ENCODE measurements at places on chromosomes 16 and 17.

DNA sequence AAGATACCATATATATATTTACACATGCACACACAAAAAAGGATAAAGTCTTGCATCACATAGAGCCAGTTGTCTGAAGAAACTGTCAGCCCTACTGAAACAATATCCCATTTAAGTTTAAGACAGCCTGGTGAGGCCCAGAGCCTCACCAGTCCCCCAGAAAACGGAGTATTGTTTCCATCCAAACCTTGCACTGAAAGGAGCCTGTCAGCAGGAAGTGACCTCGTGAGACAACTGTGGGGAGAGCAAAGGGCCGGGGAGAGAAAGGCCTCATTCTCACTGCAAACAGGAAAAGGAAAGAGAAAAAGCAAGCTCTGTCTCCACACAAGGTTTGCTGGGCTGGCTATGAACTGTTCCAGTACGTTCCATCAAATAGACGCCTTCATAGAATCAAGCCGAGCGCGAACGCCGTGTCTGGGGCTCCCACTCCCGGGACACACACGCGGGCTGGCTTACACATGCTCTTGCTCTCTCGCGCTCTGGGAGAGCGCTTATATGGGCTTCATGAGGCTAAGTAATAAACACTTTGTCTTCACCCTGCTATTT is 44.4 kb upstream of the ZFHX3 start:
- no peak for DNase-seq

DNA sequence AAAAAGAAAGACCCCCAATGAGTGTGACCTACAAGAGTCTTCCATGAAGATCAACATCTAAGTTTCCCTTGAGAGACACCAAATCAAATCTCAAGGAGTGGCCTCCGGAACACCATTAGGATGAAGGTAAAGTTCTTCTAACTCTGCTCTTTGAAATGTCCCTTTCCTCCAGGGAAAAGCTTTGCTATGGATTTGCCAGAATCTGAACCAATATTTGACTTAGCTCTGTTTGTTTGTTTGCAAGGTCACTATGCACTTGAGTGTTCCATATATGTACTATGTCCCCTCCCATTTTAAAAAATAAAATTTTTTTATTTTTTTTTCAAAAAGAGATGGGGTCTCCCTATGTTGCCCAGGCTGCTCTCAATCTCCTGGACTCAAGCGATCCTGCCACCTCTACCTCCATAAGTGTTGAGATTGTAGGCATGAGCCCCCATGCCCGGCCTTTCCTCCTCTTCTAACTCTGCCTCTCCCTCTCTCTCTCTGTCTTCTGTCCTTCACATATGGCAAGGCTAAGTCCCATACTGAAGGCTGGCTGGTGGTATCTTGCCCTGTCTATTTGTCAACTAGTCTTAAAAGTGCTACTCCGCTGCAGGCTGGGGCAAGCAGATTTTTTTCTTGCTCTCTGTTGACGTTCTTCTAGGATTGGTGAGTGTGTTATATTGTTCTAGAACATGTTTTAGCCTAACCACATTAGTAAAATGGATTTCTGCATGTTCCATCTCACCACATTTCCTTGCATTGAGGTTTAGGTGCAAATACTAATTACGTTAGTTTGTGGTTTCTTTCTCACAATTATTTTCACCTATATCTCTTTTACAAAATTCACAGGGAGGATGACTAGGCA is 276.7 kb upstream of the DYNLRB2 start:
- no peak for DNase-seq

DNA sequence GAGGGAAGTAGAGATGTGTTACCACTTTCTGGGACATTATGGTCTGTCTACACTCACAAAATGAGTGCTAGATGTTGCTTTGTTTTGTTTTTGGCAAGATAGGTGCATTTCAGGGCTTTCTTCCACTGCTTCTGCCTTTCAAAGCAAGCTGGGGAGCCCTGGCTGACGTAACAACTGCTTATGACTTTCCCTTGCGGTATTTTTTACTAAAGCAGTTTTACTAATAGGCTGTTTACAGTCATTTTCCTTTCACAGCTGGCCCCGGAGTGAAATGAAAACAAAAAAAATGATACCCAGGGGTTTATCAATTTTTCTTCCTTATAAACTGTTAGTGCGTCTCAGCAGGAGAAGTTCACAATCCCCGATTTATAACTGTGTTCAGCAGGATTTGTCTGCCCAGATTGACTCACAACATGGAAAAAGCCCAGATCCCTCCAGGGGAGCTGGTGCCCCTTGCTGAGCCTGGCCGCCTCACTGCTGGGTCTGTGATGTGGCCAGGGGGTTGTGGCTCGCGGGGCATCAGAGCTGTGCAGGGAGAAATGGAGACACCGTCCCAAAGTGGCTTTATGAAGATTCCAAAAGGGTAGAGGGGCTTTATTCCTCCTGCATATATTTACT is 184.4 kb upstream of the HS3ST3A1 start:
- no peak for DNase-seq

DNA sequence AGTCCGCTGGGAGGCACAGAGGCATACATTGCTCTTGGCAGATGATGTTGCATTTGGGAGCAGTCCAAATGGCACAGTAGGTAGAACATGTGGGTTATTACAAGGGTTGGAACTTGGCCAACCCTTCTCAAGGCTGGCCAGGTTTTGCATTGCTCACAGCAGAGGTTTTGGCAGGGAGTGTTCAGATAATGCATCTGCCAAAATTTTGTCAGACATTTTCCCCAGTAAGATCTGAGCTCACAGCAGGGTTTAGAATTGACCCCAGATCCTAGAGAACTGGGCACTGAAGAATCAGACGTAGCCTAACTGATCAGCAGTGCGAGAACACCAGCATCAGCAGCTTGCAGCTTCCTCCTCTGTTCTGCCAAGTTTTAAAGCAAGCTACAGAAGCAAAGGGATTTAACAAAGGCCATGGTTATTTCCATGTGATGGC is 468.8 kb upstream of the KIF2B start:
- DNase-seq: no peak

DNA sequence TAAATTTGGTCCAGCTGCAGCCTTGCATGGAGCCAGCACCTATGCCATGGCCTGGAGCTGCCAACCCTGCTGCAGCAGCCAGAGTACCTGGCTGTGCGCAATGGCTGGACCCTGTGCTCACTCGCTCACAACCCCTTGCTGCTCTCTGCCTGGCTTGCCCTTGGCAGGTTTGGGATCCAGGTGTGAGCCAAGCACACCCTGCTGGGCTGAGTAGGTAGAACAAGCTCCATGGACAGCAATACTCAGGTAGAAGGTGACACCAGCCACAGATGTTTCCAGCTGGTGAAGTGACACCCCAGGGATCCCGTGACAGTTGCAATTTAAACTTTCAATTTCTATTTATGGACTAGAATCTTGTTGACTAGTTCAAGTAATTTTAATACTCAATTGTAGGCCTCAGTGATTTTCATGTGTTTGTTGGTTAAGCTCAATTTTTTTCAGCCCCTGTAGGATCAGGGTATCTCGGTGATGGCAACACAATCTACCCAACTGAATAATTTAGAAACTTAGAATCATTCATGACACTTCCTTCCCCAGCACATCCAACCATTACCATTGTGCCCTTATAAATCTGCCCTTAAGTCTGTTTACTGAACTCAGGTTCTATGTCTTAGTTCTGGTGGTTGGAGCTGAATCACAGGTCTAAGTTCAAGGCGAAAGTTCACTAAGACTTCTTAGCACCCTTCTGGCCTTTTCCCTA is 480.0 kb downstream of the PMP22 start:
- no peak for DNase-seq

DNA sequence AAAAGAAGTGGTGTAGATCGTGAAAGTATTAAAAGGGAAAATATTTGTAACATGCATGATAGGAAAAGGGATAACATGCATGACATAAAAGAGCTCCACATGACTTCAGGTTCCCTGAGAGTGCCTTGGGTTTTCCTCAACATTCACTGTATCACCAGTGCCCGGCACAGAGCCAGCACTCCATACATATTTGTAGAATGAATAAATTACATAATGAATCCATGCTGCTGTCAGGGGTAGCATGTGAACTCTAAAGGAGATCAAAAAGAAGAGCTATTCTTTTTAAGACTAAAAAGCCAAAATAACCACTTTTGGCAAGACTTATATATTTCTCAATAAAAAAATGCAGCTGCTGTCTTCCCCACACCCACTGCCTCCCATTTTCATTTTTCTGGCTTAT is 2.7 kb upstream of the ZNF594 start:
- DNase-seq: no peak

- DNase-seq: no peak
Observed at GRCh38 chr17:74777901-74778515, 1.9 kb upstream of the NAT9 start.

DNA sequence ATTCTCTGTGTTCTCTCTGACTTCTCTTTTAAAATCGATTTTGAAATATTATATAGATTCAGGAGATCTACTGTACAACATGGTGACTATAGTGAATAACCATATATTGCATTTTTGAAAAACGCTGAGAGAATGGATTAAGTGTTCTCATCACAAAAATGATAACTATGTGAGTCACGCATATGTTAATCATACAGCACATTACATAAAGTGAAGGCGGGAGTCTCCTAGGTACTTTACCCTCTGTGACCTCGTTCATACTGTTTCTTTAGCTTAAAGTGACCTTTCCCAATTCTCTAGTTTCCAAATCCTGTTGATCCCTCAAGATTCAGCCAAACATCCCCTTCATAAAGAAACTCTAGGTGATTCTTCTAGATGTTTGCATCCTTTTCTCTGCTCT is 3.1 kb upstream of the KRTAP3-2 start:
- DNase-seq: no peak

GRCh38 chr16:67407788-67408452 is 8.4 kb downstream of the ZDHHC1 start:
- no peak for DNase-seq

DNA sequence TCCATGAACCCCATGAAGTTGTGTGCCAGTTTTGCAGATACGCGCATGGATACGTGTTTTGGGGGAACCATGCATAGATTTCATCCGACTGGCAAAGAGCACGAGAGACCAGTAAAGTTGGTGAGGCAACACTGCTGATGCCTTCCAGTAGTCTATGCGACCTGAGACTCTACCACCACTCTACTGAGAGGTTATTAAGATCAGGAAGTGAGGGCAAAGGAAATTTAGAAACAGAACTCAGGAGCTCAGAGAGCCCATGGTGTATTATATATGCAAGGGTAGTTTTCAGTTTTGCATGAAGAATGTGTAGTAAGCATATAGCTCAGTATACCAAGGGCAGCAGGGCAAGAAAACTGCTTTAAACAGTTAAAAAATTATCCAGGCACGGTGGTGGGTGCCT is 4.2 kb downstream of the SLX4 start:
- DNase-seq: no peak

DNA sequence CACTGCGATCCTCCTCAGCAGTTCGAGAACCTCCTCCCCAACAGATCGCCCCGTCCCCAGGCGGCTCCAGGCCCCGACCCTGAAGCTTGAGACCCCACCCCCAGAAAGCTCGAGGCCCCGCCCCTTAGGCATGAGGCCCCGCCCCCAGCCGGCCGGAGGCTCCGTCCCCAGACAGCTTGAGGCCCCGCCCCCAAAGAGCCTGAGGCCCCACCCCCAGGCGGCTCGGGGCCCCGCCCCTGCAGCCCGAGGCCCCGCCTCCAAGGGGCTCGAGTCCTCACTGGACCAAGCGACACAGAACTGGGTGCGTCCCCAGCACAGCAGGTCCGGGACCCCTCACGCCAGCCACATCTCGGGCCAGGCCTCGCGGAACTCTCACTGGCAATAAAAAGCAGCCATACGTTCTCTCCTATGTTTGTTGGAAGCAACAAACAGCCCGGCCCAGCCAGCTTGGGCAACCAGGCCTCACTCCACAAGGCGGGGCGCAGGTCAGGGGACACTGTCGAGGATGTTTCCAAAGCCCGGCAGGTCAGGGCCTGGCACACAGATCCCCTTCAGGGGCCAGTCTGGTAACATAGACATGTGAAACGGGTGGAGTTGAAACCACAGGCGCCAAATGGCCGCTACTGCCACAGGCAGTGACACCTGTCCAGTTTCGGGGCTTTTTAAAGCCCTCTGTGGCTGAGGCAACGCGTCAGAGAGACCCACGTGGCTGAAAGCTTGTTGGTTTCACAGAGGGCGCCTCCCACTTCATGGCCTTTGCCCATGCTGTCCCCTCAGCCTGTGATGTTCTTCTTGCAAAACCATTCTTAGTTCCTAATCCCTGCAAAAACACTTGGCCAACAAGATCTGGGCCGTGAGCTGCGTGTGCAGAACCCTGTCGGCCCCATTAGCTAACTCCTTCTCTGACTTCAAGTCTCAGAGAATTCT is 224.2 kb downstream of the PARN start:
- DNase-seq: no peak

DNA sequence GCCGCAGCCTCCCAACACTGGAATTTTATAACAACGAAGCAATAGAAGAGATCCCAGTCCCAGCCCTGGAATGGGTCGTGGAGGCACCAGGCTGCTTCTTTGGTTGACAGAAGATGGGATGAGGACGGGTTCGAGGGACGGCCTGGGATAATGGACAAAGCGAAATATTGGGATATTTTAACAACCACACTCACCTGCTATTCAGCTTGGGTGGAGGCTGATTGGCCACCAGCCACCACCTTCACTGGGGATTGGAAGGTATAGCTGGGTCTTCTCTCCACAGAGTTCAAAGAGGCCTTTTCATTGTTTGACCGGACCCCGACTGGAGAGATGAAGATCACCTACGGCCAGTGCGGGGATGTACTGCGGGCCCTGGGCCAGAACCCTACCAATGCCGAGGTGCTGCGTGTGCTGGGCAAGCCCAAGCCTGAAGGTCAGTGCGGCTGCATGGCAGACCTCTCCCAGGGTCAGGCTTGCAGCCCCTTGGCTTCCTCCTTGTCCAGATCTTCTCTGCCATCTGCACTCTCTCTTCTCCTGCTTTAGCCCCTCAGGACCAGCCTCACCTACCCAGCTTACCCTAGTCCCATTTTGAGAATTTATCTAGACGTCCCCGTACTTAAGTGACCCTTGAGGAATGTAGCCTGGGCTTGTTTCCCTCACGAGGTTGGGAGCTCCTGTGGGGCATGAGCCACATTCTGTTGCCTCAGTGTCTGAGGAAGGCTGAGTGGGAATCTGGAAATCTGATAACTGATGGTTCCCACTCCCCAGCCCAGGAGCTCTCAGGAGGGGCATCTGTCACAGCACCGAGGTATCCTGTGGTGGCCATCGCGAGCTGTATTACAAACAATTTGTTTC is 10.7 kb downstream of the MYL4 start:
- no peak for DNase-seq

- DNase-seq: no peak
Observed at GRCh38 chr16:12530302-12530701, 273.4 kb downstream of the CPPED1 start.

- DNase-seq: no peak
Observed at GRCh38 chr17:3750926-3751325, 27.2 kb downstream of the HASPIN start.

- no peak for DNase-seq
Observed at GRCh38 chr16:66409156-66409555, 17.9 kb upstream of the BEAN1 start.
